ENCODE measurements at places on chromosomes 13 and 19.

DNA sequence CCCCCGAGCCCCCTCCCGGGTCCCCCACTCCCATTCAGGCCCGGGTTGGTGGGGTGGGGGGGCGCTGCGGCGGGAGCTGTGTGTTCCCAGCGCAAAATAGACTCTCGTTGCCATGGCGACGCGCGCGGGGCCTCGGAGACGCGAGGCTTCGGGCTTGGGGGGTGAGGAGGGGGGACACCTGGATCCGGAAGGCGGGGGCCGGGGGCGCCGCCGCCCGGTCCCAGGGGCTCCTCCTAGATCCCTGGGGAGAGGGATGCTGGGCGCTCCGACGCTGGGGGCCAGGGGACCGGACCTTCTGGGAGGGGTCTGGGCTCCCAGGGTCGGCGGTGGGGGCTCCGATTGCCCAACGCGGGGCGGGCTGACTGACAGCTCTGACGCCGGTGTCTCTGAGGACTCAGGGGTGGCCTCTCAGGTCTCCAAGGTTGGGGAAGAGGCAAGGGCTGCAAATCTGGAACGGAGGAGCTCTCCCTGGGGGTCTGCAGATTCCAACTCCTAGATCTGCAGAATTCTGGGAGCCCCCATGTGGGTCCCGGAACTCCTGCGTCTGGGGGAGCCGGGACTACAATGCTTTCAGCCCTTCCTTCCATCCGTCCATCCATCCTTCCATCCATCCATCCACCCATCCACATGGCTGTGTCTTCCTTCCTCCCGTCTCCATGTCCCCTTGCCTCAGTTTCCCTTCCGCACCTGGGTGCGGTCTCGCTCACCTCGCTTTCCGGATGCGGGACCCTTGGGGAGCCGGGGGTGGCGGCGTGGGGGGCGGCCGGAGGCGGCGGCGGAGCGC is 9.1 kb upstream of the SHISA7 start:
- DNase-seq, result no peak

GRCh38 chr13:82076496-82076895 is 1735.6 kb upstream of the SPRY2 start:
- no peak for DNase-seq

DNA sequence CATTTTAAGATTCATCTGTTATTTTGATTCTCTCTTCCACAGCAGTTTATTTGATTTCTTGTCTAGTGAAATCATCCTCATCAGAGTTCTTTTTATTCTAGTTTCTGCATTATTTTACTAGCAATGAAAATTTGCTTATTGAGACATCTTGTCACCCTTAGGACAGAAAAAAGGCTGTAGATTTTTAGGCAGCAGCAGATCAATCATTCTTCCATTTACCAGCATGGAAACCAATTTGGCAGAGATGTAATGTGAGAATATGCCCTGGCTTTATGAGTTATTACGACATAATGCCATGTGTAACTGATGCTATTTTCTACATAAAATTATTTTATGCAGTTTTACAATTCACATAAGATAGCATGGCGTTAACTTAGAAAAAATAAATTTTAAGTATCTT is 688.6 kb upstream of the SLC10A2 start:
- DNase-seq, result no peak

DNA sequence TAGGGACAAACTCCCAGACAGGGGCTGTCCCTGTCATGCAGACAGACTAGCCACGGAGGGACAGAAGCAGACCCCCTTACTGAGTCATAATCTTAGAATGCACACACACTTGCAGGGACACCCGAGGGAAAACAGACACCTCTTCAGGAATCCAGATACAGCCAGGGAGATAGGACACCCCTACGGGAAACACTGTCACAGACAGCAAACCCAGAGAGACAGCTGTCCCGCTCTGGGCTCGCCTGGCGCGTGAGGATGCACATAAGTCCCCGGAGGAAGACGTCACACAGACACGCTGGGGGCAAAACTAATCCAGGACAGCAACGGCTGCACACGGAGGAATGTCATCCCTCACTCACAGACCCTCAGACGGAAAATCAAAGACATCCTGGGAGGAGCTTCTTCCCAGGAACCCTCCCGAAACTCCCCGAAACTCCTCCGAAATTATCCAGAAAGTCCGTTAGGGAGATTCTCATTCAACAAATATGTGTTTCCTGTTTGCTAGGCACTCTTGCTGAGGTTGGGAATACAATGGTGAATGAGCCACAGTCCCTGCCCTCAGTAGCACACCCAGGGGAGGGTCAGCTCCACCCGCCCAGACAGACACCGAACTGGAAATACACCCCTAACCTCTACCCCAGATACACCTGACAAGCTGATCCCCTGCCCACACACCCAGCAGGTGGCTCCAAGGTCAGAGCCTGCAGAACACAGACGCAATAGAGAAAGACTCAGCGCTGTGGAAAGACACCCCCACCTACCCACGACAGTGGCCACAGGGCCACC is 15.2 kb upstream of the TOMM40 start:
- no peak for DNase-seq

GRCh38 chr19:29952646-29953045 is 10.6 kb downstream of the URI1 start:
- DNase-seq, result no peak

DNA sequence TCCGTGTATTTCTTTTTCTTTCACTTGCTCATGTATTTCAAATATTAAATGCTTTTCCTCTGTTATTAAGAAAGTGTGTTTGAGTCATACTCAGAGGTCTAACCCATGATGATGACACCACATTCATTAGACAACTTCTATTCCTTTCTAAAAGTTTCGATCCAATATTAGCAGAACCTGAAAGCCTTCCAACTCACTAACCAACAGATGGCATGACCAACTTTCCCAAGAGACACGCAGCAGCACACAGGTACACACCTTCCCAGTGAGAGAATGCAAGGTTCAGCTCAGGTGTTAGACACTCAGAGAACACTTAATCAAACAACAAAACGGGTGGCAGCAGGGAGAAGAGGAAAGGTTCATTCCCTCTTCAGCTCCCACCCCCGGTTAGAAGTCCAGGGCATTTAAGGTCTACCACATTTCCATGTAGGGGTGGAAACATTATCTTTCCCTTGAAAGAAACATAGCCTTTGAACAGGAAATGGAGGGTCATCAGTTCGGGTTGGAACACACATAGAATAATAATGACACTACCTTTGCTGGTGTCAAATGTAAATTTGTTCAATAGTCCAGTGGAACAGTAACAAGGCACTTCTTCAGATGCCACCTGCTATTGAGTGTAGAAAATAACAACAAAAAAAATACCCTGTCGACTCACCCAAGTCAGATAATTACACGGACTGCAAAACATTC is 404.2 kb downstream of the COG6 start:
- DNase-seq, result no peak

DNA sequence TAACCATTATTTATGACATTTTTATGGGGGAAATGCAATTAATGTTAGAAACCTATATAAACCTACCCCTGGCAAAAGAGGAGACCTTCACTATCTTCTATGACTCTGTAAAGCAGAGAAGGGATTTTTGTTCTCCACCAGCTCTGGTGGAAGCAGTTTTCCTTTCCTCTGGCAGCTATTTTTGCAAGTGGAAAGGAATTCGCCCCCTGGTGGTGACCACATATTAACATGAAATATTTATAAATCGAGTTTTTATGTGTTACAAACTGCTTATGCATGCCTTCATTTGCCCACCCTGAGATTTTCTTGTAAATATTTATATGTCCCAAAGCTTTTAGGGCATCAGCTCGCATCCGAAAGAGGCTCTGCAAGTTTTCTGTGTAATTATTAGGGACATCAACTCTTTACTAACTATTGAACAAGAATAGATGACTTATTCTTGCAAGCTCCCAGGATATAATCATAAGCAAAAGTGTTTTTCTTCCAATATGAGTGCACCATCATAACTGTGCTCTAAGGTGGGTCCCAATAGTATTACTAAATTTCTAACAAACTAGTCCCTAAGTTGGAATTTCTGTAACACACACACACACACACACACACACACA is 62.4 kb downstream of the SERTM1 start:
- DNase-seq, result no peak

DNA sequence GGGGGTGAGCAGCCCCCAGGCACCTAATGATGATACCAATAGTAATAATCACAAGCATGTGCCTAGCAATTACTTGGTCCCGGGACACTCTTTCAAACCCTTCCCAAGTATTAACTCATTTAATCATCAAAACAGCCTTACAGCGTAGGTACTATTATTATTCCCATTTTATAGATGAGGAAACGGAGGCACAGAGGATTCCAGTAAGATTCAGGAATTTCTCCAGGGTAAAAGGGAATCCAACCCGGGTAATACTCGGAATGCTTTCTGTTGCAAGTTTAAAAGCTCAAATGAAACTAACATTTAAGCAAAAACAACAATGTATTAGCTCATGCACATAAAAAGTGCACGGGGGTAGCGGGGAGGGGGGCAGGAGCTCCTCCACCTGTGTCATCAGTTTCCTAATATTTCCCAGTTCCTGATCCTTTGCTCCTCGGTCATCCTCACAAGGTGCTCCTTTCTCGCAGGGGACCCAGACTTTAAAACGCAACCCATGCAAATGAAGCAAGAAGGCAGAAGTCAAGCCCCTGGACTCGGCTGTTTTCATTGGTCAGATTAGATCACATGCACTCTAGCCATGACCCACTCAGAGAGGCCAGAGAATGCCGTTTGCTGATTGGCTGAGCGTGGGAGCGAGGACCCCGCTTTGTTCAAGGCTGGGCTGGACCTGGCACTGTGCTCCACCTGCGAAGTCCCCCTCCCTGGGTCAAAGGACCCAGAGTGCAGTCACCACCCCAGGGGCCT is 38.3 kb upstream of the C19orf12 start:
- DNase-seq, result no peak

- DNase-seq, result no peak
Measured at GRCh38 chr19:35533822-35534392, 651 bp downstream of the GAPDHS start.

DNA sequence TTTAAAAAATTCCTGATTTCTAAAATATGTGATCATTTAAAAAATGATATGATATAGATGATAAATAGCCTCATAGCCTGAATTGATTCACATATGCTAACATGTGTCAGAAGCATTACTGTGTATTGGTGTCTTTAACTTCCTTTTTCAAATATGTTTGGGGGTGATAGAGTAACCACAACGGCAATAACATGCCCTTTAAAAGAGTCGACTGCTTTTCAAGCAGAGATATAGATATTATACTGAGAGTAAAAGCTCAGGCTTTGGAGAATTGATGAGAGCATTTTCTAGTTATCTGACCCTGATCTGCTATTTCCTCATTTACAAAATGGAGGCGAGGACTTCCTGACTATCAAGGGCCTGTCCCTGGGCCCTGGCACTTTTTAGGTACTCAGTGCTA is 260.5 kb downstream of the DCT start:
- no peak for DNase-seq

GRCh38 chr13:20077086-20077485 is 83.8 kb downstream of the GJA3 start:
- no peak for DNase-seq

DNA sequence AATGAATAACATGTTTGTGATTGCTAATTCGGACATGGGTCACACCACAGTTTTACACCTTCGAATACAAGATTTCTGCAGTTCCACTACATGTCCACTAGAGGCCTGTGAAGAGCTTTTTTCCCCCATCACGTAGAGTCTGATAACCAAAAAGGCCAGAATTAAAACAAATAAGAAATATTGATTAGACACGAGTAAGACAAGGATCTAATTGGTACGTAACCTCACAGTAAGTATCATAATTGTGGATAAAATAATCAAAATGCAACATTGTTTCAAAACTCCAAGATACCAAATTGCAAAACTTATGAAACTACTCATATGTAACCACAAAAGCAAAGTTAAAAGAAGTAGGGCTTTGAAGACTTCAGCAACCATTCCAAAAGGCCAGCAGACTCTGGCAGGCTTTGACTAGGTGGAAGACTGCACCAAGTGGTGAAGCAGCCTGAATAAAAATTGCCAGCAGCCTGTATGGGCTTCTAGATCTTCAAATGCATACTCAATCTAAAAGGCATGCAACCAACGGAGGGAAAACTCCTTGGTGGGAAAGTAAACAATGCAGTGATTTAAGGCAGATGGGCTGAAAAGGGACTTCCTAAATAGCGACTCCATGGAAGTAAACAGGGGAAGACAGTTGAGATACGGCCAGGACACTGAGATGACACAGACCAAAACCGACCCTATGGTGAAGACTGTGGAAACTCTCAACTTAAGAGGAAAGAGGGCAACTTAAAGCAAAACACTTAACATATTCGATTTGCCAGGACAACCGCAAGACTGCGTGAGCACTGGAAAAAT is 56.7 kb downstream of the STARD13 start:
- no peak for DNase-seq

DNA sequence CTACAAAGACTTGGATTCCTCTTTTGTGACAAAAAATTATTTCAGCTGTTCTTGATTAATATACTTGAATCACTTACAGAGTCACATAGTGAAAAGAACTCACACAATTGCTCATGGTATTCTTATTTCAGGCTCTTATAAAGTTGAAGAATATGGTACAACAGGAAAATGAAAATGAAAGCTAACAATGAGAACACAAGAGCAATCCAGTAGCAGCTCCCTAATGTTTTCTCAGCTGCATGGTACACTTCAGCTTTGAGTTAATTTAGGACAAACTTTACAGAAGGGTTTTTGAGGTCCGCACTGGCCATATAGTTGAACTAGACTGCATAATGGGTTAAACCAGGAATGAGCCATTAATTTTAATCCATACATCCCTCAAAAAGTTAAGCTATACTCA is 1261.8 kb downstream of the SLITRK5 start:
- no peak for DNase-seq

DNA sequence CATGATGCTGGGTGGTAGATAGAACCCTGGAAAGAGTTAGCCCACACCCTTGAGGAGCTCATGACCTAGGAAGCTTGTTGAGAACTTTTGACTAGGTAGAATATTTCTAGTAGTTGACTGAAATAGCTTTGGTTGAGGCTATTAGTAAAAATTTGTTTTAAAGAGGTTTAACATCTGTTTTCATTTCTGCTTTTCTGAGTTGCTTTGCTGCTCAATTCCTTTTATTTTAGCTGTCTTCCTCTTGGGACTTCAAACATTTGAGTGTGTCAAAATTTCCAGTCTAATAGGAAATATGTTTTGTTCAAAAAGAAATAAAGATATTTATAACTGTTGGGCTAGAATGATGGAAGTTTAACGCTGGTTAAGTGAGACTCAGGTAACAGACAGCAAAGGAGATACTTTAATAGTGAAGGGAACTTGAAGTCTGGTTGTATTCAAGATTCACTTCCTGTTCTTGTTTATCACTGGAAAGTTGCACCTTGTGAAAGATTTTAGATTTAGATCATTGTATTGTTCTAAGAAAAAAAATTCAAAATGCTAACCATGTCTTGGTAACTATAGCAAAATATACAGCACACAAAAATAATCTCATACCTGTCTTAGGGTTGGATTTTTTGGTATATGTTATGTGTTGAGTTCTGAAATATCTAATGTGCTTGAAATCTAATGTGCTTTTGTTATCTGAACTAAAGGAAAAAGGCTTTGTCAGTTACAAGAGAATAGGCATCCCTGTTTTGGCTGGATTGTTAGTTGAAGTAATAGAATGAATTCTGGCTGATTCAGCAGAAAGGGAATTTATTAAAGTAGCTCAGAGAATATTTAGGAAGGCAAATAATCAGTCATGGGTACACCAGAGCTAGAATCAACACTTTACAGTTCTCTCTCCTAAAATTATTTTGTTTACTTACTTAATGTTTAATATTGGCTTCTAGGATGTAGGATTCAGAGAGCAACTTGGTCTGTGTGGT is 24.4 kb upstream of the GPR18 start:
- DNase-seq, result no peak
